ENCODE measurements at places on chromosomes 16 and 17.

- DNase-seq: no peak
These were observed 144.0 kb upstream of the IRX3 start for GRCh38 chr16:54430491-54431030.

GRCh38 chr17:8503807-8504206 lies 68.1 kb downstream of the NDEL1 start:
- DNase-seq: no peak

DNA sequence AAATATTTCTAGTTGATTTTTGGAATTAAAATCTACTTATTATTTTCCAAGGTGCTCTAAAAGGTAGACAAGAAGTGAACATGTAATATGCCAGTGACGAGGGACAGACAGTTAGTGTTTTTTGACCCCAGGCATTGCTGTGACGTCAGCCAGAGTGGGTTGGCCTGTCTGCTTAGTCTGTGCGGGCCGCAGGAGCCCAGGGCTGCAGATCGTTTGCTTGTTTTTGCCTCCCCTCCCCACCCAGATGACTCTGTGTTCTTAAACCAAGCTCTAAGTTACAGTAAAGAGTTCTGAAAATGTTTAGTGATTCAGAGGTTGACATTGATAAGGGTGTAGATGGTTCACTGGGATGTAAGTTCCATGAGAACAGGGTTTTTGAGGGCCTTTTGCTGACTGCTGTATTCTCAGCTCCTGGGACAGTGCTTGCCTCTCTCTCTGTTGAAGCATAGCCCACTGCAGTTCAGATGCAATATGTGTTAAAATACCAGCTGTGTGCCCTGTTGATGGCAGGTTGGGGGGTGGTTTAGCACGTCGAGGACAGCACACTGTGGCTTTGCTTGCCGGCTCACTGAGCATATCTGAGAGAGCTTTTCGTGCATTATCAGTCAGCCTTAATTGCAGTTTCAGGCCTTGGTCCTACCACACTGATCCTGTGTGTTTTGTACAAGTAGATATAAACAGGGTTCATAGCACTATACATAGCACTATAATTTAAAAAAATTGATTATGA lies 64.8 kb downstream of the SEC14L1 start:
- DNase-seq: no peak

DNA sequence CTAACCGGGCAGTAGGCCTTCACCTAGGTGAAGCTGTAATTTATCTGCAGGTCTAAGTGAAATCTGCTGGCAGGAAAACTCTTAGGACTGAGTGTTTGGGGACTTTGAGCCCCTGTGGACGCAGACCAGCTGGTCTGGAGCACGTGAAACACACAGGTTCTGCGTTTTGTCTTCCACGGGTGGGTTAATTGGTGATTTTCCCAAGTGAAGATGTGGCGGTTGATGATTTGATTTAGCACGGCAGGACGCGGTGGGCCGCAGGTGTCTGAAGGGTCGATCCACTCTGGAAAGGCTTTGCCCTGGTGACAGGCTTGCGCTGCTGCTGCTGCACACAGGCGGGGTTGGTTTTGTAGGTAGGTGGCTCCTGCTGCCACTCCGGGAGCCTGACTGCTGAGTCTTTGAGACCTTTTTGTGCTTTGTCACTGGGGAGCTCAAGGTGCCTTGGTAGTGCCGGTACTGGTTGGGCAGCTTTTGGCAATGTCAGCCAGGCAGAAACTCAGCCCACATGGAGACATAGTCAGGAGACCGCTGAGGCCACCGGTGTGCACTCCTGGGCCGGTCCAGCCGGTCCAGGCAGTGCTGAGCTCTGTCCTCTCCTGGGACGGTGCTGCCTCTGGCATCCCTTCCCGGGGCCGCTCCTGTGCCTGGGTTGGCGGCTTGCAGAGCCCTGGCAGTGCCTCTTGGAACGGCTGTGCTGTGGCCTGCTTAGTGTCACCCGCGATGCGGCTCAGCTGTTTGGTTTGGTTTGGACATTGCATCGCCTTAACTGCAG lies 2.3 kb downstream of the BAIAP2 start:
- DNase-seq: no peak

GRCh38 chr16:87818533-87819161 lies 50.7 kb downstream of the SLC7A5 start:
- DNase-seq: no peak

GRCh38 chr17:39243155-39243554 lies 17.4 kb upstream of the STAC2 start:
- no peak for DNase-seq

DNA sequence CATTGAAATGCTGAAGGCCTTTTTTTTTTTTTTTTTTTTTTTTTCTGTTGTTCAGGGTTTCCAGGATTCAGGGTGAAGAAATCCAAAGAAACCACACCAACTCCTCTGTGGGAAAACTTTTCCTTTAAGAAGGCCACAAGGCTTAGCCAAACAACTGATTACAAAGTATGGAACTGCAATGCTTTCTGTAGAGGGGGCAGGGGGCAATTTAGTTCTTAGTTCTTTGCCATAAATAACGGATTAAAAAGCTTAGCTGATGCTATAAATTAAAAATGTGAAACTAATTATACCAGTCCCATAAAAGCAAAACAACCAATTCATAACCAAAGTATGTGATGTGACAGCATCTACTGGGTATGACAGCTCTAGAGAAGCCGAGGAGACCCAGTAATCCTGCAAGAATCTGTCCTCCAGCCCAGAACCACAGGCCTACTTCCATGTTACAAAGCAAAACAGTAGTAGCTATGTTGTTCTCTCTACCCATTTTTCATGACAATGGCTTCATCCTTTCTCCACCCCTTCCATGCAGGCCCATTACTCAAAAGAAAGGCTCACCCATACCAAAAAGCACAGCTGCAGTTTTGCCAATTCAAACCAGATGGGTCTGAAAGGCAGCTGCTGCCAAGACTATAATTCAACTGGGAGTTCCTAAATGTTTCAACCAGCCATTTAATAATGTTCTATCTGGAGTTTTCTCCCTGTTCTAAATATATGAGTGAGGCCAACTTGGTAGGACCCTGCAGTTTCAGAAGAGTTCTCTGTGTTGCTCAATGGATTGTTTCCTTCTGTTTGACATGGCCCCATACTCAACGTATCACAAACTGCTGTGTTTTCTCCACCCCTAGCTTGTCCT lies 167.1 kb upstream of the ZFHX3 start:
- no peak for DNase-seq

- DNase-seq: no peak
These were observed 14.5 kb upstream of the OR1E2 start for GRCh38 chr17:3448059-3448665.

DNA sequence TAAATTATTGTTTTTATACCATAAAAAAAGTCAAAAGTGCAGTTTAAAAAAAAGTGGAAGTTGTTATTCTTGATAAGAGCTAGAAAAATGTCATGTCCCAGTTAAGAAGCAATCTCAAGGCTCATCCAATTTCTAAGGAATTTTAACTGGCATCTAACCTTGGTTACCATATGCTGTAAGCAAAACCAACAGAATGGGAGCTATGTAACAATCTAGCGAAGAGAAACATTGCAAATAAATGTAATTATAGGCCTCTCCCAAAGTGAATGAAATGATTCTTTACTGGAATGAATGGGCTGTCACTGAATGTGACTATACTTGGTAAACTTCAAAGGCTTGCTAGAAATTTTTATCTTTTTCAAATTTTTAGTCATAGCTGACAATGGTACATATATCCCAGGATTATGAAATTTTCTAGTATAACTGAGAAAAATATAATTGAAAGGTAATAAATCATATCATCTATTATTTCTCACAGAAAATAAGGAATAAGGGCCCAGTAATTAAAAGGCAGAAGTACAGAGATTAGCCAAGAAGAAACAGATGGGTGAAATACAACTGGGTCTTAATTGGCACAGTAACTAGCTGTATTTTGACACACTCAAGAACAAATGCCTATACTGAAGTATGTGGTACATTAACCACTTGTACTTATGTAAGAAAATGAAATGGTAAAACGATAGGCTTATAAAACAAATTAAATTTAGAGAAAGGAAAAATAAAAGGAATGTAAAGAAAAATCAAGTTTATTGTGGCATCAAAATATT lies 61.5 kb downstream of the NETO2 start:
- no peak for DNase-seq

- no peak for DNase-seq
These were observed 10.9 kb downstream of the CLUH start for GRCh38 chr17:2700491-2701141.

GRCh38 chr16:25977121-25977520 lies 285.4 kb downstream of the HS3ST4 start:
- DNase-seq: no peak
